ENCODE measurements at places on chromosomes 3 and 15.

- DNase-seq = no peak
Observed at GRCh38 chr3:182183716-182184430, 472.1 kb downstream of the SOX2 start.

GRCh38 chr3:165434516-165434915 lies 238.3 kb upstream of the SLITRK3 start:
- no peak for DNase-seq

GRCh38 chr15:30063835-30064546 lies 18.8 kb upstream of the GOLGA8J start:
- no peak for DNase-seq

- DNase-seq = no peak
Observed at GRCh38 chr3:172034786-172035685, 4.3 kb upstream of the FNDC3B start.

GRCh38 chr3:141940194-141940776 lies 63.8 kb downstream of the ATP1B3 start:
- DNase-seq = peak; percentile 95

GRCh38 chr3:85259748-85260147 lies 301.0 kb downstream of the CADM2 start:
- DNase-seq = no peak

DNA sequence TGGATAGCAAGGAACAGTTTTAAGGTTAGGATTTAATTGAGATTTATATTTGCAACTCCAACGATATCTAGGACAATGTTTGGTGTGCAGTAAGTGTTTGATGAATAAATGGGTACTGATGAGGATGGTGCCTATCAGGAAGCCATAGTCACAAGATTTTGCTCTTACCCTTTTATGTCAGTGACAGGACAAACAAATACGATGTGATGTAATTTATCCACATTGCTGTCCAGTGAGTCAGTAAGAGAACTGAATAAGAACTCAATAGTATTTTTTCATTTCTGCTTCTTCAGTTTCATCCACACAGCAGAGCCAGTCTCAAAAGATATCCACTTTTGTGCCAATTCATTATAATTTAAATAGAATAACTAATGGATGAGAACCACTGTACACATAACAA lies 18.5 kb downstream of the C3orf85 start:
- no peak for DNase-seq

DNA sequence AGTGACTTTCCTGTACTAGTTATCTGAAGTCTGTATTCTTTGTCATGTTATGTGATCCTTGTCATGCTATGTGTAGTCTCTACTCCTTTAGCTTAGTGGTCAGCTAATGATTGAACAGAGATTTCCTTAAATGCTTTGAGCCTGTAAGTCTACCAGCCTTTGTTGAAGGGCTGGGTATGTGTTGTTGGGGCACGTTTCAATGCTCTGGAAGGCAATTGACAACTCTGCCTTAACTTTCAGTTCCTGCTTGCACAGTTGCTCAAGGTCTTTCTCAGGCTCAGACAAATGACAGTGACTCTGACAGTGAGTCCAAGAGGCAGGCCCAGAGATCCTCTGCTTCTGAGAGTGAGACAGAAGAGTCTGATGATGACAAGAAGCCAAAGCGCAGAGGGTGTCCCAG lies 89.3 kb downstream of the CHD2 start:
- DNase-seq = no peak

- no peak for DNase-seq
Observed at GRCh38 chr3:8776406-8776805, 7.0 kb upstream of the OXTR start.

DNA sequence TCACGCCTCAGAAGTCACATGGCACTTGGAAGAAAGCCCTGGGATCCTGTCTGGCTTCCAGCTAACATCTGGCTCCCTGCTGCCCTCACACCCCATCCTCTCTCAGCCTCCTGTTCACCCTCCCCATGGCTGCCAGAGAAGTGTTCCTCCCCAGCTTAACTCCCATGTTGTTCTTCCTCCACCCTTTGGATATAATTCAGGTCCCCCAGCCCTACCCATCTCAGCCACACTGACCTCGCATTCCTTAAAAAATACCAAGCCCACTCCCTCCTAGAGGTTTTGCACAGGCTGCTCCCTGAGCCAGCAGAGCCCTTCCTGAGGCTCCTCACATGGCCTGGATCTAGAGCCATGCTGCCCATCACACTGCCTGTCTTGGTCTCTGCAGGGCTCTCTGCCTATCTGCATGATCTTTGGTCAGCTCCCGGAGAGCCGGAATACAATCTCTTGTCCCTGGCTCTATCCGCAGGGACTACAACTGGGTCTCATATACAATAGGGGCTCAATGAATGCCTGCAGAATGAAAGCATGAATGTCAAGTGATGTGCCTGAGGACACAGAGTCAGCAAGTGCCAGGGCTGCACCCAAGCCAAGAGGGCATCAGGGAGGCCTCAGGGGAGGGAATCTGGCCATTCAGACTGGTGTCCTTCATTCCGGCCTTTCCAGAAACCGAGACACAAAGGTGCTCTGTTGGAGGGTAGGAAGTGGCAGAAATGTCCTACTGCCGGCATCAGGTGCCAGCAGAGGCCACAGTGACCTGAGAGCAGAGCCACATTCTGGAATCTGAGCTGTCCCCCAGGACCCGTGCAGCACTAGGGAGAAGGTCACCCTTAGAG lies 3.8 kb upstream of the TKT start:
- no peak for DNase-seq

- no peak for DNase-seq
Observed at GRCh38 chr15:69480932-69481331, 28.3 kb downstream of the RPLP1 start.

GRCh38 chr3:94362393-94362792 lies 299.5 kb downstream of the NSUN3 start:
- DNase-seq = no peak

- DNase-seq = no peak
Observed at GRCh38 chr15:43219929-43220928, 589 bp downstream of the EPB42 start.

- no peak for DNase-seq
Observed at GRCh38 chr3:107969994-107970819, 120.6 kb downstream of the CD47 start.

GRCh38 chr3:119098619-119099222 lies 47.2 kb upstream of the TEX55 start:
- DNase-seq = no peak

- no peak for DNase-seq
Observed at GRCh38 chr3:115830764-115831395, 207.6 kb downstream of the GAP43 start.

DNA sequence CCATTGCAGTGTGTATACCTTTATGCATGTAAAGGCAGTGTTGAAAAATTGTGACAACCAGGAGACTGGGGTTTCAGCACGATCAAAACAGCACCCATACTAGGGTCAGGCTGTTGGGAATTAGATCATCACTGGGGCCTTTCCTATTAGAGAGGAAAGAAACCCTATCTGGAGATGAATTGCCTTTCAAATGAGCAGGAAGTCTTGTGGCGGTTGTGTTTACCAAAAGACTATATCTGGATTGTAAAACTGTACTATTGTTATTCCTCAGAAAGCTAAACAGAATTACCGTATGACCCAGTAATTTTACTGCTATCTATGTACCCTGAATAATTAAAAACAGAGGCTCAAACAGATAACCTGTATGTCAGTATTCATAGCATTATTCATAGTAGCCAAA lies 10.1 kb downstream of the UBE2E1 start:
- DNase-seq = no peak

GRCh38 chr3:197428117-197428801 lies 127.5 kb downstream of the BDH1 start:
- peak; percentile 92 for DNase-seq
